ENCODE measurements at places on chromosomes 7 and 10.

GRCh38 chr7:39910108-39910869 lies 39.8 kb upstream of the CDK13 start:
- DNase-seq: no peak

DNA sequence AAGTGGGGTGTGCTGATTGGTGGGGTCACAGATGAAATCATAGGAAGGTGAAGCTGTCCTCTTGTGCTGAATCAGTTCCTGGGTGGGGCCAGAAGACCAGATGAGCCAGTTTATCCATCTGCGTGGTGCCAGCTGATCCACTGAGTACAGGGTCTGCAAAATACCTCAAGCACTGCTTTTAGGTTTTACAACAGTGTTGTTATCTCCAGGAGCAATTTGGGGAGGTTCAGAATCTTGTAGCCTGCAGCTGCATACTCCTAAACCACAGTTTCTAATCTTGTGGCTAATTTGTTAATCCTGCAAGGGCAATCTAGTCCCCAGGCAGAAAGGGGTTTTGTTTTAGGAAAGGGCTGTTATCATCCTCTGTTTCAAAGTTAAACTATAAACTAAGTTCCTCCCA lies 17.0 kb upstream of the IFRD1 start:
- DNase-seq: no peak

- DNase-seq: no peak
Observed at GRCh38 chr10:56537984-56538383, 176.9 kb upstream of the ZWINT start.

GRCh38 chr10:111098679-111099437 lies 22.0 kb downstream of the ADRA2A start:
- no peak for DNase-seq

GRCh38 chr10:96660297-96660696 lies 60.0 kb downstream of the PIK3AP1 start:
- no peak for DNase-seq

DNA sequence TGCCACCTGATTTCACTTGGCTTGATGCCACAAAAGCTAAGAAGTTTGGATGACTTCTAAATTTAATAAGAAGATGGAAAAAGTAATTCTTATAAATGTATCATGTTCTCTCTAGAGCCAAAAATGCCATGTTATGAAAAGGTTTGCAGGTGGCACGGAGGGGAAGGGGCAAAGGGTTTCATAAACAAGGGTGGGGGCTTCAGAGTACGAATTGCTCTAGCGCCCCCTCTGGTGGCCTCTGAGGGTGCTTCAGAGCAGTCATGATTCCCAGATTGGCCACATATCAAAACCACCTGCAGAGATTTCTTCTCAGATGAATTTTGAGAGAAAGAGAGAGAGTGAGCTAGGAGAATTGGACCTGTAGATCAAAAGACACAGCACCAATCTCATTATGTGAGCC lies 208.6 kb upstream of the YAE1 start:
- DNase-seq: no peak
